ENCODE measurements at places on chromosomes 7 and 10.

DNA sequence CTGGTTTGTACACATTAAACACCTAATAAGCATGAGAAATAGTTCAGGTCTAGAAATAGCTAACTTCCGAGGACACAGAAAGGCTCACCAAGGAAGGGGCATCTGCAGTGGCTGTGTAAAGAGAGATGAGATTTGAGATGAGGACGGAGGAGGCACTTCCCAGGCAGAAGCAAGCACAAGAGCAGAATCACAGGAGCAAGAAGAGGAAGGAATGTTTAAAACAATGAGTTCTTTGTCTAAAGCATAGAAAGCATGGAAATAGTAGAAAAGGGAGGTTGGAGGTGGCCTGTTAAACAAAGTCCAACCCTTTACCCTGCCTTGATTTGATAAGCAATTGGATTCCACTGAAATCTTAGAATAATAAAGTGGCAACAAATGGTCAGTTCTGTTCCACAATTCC is 11.6 kb upstream of the PON3 start:
- DNase-seq: no peak

- DNase-seq: no peak
These were observed at the start of gene ACTA2 for GRCh38 chr10:88952647-88953111. TSS of gene ACTA2 (minus strand) at chr10:88952773. CDS start at chr10:88948930, 3,843 bp downstream.

GRCh38 chr7:33107136-33108066 is 1.8 kb downstream of the RP9 start:
- peak; percentile 43 for DNase-seq

- no peak for DNase-seq
These were observed 21.3 kb downstream of the ZEB1 start for GRCh38 chr10:31340343-31340742.

- DNase-seq: no peak
These were observed 217.1 kb downstream of the GALNT17 start for GRCh38 chr7:71348821-71349681.

GRCh38 chr7:4655896-4656295 is 26.2 kb upstream of the FOXK1 start:
- no peak for DNase-seq

- DNase-seq: no peak
These were observed 43.5 kb downstream of the ACSM6 start for GRCh38 chr10:95237376-95238170.

DNA sequence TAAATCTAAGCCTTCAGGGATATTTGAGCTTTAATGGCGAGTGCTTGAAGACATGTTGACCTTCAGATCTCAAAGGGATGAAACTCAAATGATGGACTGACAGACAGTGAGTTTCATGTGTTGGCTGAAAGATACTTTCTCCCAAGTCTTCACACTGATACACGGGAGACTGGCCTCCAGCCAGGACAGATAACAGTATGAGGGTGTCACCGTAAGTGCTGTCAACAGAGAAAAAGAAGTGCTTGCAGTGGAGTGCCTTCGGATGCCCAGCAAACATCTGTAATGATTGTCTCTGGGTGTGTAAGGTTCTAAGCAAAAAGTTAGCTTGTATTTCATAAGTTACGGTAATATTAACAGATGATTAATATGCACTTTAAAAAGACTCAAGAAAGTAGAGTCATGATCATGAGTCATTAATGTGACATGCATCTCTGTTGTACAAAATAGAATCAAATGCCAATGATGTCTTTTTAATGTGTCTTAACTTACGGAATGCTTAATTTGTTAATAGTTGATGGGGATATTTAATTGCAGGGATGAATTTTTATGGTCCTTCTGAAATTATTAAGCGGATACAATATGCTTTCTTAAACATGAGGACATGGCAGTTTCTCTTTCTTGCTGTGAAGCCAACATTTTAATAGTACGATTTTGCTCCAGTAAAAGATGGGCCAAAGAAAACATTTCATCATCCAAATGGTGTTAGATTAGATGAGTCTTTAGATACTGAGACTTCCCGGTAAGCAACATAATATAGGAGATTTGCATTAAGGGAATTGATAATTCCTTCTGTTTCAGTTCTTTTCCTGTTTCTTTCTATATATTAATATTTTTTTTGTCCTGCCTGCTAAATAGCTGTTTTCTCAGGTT is 292.5 kb downstream of the GALNT17 start:
- no peak for DNase-seq

GRCh38 chr7:22726345-22726906 is 574 bp upstream of the IL6 start:
- DNase-seq: no peak

DNA sequence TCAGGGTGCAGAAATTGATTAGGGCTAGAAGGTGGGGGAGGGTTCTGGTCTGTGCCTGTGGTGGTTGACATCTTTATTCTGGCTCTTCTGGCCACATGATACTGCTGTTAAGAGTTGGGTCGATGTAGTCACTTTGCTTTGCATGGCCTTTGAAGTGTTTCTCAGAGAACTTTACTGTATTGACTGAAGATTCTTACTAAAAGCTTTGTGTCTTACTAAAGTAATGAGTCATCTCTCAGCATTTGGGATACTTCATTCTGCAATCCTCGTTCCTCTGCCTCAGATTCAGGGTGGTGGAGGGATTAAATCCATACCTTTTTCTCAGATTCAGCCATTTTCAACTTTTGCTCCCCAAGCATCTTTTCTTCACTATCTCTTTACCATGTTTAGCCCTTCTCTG is 38.6 kb downstream of the STEAP4 start:
- DNase-seq: no peak

DNA sequence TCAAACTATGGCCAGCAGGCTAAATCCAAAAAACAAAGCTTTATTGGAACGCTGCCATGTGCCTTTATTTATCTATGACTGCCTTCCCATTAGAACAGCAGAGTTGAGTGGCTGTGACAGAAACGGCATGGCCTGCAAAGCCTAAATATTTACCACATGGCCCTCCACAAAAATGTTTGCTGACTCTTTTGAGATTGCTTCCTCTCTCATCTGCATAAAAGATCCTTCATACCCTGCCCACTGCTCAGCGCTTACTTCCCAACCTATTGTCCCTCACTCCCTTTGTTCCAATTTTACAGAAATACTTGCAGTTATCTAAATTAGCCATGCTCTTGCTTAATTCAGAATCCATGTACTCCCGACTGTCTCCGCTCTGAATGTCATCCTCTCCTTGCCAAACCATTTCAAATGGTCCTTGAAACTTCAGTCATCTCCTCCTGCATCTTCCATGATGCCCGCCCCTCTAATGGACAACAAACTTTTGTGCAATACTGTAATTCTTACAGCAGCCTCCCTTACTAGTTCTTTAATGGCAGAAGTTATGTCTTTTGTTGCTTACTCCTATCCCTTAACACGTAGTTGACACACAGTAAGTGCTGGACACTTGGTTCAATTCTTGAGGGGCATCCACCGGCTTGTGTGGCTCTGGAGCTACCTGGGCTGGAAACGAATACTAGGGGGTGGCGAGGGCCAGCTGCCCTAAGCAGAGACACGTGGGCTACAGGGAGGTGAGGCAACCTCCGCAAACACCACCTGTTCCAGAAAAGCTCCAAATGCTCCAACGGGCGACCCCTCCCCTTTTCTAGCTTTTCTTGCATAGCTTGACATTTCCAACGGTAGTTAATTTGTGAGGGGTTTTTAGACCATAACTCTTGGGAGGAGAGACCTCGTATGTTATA is 832 bp downstream of the XRCC2 start:
- peak; percentile 59 for DNase-seq

Measured in hematopoietic multipotent progenitor cell treated with erythropoietin and hydrocortisone succinate and interleukin-3 and kit ligand, for 15 days (in vitro differentiated cells).